Fibroblast of pulmonary artery (primary cell): ENCODE measurements at places on chromosomes 4 and X.
A peak's percentile ranks its signal among the peaks of the same experiment; 100 is the strongest.

DNA sequence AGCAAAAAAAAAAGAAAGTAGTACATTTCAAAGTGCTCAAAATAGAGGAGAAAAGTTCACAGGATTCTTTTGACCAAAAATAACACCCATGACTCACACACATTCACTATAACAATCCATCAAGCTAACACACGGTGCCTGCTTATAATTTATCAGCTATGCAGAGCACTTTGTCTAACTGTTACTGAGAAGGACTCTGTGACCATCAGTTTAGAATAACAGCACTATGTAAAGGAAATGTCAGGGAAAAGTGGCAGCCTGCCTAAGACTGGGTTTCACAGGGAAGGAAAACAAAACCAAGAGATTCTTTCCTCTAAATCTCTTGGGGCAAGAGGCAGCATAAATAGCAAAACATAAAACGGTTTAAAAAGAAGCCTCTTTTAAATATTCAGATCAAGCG, 54.8 kb downstream of the CCDC149 start:
- DNase-seq: peak; percentile 67

DNA sequence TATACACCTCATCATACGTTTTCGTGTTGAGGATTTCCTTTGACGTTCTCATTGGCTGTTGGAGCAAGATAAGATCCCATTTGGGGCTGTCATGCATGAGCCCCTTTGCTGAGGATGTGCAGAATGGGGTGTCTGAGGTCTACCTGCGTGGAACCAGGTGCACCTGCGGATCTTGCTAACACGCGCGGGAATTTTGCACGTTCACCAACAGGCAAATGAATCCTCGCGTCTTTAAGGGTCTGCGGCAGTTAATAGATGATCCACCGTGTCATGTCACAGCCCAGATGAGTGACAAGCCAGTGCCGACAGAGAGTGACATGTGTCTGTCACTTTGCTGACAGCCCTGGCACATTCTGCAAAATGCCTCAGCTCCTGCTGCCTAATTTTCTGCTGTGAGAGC, 56.3 kb upstream of the SHOX start:
- no peak for DNase-seq

DNA sequence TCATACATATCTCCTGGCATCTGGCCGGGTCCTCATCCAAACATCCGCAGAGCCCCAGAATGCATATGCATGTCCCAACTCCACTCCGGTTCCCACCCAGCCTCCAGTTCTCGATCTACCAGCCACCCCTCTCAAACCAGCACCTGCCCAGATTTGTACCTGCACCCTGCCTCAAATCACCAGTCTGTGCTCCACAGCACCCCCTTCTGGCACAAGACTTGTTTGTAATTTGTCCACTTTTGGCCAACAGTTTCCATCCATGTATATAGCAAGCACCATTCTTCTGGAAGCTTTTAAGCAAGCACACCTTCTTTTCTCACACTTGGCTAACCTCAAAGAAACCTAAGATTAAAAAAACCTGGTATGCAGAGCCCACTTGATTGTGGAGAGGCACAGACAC, 644.1 kb downstream of the MID1IP1 start:
- peak; percentile 6 for DNase-seq

DNA sequence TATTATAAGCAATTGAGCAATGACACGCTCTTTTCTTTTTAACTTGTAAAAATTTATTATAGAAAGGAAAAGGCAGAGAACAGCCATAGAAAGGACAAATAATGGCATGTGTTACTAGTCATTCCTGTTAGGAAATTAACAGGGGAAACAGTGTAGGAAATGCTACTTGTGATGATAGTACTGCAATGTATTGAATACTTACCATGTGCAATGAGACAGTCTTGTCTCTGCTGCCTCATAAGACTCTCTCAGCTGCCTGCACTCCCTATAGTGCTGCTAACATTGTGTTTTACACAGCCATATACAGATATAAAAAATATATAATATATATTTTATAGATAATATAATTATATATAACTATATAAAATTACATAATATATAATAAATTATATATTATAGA, 62.3 kb upstream of the SHOX start:
- DNase-seq: no peak

DNA sequence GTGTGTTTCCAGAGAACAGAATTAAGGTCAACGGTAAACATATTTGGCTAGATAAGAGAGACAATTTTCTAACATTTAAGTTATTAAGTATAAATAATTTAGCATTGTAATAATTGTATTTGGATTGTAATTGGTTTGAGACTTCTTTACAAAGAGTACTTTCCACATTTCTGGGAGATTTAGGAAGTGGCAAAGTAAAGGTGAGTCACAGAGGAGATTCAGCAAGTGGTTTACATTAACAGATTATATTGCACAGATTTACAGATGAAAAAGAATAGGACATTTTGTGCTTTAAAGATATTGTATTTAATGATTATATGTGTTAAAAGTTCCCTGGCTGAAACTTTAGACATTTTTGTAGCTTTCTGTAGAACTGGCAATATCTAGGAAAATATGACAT, 584.4 kb upstream of the AADAT start:
- DNase-seq: no peak

- peak; percentile 35 for DNase-seq
Observed at GRCh38 chr4:102713096-102713495, 47.7 kb downstream of the MANBA start.

DNA sequence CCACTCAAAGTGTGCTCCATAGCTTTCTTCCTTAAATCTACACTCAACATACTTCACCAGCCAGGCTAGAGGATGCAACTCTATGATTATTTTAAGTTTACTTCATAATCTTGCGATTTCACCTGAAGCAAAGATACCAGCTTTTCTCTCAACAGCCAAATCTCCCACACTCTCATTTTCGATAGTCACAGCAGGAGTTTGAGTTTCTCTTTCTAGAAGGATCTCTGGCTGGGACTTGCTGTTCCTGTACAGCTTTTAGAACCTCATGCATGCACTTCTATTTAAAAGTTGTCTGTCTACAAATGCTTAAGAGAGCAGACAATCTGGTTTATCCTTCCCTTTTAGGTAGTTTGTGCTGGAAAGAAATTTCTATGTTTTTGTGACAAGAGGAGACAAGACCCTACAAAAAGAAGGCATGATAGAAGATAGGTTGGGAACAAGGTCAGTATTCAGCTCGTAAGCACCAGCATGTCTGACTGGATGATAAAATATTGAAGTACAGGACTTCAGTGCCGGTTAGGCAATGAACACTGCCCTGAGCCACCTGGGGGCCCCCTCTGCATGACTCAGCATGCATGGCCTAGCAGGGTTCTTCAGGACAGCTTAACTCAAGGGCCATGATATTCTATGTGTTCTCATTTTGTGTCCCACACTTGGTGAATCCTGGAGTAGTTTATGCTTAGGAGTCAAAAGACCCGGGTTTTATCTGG, 65.6 kb downstream of the ATXN3L start:
- DNase-seq: peak; percentile 68

- DNase-seq: peak; percentile 10
Observed at GRCh38 chrX:108359806-108360602, 78.2 kb downstream of the COL4A6 start.

DNA sequence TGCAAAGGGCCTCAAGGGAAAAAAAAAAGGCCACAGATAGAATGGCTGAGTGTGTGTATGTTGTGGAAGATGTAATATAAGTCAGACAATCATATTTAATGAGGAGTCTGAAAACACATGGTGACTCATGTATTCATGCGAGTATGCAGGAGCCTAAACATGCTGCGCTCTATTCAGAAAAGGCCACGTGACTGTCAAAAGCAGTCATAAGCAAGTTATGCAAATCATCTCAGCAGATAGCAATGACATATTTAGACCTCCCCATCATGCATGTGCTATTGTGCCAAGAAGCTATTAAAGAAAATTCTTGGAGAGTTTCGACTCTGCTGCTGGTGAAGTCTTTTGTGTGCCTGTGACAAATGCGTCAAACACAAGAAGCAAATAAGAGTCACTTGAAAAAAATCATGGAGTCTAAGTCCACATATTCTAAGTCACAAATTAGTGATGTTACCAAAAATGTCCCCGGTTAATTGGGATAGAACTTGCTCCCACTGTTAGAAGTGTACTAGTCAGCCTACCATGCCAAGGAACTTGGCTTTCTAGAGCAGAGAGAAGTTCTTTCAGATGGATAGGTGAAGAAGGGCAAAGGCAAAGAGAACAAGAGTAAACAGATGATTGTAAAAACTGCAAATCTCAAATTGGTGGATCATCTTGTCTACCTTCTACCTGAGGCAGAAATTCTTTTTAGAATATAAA, 5.0 kb downstream of the LNX1 start:
- peak; percentile 95 for DNase-seq

GRCh38 chr4:26878794-26879391, 18.3 kb downstream of the STIM2 start:
- DNase-seq: peak; percentile 18

- no peak for DNase-seq
Observed at GRCh38 chr4:119656342-119656741, 27.7 kb upstream of the PDE5A start.

DNA sequence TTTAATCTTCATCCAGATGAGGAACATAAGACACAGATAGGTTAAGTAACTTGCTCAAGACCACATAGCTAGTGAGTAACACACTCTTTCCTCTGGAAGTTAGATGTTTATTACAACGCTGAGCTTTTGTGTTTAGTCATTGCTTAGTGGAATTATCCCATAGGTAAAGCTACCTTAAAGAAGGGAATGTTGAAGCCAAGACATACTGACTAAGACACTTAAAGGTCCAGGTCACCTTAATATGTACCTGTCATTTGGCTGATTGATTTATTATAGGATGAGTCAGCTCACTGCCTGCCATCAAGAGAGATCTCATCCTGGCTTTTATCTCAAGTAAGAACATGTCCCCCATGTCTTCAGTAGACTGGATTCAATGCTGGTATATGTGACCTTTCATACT, 53.4 kb downstream of the KDR start:
- DNase-seq: no peak

GRCh38 chrX:20116087-20116576, 575 bp downstream of the MAP7D2 start:
- no peak for DNase-seq

DNA sequence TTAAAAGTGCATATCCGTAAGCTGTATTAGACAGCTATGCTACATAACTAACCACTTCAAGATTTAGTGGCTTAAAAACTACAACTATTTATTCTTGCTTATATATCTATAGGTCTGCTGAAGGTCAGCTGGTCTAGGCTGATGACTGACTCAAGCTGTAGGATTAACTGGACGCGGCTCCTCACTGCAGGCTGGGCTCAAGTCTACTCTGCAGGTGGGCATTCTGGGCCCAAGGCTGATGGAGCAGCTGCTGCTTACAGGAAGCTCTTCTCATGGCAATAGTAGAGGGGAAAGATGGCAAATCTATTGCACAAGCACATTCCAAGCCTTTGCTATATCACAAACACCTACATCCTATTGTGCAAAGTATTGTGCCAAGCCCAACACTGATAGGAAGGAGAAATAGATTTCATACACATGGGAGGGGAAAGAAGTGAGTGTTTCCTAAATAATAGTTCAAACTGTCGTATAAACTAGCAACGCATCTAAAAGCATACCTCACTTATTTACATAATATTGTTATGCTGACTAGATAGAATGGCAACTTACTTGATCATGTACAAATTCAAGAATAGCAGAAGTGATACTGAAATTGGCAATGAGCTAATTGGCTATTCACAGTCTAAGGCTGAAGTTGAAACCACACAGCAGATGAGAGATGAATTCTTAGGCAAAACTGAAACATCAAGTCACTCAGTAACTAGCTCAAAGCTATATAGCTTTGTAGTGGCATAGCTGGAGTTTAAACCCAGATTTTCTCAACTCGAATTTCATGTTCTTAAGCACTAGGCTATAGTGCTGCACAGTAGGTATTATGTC, 263.8 kb downstream of the NKX6-1 start:
- DNase-seq: no peak

DNA sequence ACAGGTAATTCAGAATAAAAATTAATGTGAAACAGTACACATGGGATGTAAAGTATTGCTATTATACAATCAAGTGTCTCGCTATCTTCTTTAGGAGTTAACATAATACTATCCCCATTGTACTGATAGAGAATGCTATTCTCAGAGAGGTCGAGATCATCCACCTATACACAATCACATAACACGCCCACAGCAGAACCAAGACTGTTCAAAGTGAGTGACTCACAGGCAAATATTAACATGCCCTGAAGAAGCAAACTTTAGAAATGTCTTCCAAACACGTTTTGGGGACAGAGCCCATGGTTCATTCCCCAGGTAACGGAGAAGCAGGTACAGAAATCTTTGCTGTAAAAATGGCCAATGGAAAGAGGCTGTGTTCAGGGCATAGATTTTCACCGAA, 50.1 kb upstream of the PHKA2 start:
- no peak for DNase-seq

DNA sequence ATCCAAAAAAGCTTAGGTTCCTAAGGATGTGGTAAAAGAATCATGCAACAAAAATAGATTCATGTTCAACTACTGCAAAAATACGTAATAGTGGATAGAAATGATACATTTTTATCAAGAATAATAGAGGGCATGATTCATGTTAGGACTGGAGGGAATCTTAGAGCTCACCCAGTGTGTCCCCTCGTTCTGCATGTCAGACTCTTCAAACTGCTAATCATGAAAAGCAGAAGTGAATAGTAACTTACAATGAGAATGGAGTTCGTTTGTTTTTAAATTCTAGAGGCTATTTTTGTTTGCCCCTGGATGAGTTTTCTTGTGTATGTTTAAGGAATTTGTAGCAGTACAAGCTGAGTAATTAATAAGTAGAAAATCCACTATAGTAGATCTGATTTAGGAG, 79.4 kb downstream of the MSL3 start:
- DNase-seq: no peak

DNA sequence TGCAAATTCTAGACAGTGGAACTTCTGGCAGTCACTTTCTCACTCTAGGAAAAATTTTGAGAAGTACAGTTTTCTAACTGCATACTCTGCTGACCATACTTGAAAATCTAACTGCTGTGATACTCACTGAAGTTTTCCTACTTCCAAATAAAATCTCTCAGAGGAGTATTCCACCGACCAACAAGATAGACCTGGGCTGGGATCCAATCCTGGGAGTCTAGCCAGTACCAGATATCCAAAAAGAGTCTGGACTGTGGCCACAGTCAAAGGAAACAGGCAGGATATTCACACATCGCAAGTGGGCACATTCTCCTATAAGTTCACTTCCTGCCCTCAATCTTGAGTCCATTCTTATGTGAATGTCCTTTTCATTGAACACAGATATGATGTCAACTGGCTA, 1138.7 kb upstream of the PCDH7 start:
- DNase-seq: peak; percentile 50

- no peak for DNase-seq
Observed at GRCh38 chr4:11489453-11490083, 60.9 kb upstream of the HS3ST1 start.

DNA sequence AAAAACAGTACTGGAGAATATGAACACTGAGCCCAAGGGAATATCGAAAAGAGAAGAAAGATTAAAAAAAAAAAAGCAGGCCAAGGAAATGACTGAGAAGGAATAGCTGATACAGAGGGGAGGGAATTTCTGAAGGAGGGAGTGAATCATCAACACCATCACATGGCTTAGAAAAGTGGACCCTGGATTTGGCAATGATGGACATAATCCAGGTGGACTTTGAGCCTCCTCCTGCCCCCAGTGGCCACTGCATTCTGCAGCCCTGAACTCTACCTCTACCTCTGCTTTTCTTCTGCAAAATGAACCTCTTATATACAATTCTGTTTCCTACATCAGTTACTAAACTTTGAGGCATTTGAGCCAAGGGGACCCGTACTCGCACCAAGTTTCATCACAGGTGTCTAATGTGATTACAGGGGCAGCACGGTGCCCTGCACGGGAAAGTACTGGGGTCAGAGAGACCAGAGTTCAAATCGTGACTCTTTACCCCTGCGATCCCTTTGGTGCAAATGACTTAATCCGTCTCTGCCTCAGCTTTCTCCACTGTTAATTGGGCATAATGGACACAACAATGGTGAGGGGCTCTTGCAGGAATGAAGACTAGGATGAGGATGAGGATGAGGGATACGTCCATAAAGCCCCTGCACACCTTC, 1.1 kb downstream of the OCIAD2 start:
- peak; percentile 72 for DNase-seq
